ENCODE measurements at places on chromosomes 1 and 21.

DNA sequence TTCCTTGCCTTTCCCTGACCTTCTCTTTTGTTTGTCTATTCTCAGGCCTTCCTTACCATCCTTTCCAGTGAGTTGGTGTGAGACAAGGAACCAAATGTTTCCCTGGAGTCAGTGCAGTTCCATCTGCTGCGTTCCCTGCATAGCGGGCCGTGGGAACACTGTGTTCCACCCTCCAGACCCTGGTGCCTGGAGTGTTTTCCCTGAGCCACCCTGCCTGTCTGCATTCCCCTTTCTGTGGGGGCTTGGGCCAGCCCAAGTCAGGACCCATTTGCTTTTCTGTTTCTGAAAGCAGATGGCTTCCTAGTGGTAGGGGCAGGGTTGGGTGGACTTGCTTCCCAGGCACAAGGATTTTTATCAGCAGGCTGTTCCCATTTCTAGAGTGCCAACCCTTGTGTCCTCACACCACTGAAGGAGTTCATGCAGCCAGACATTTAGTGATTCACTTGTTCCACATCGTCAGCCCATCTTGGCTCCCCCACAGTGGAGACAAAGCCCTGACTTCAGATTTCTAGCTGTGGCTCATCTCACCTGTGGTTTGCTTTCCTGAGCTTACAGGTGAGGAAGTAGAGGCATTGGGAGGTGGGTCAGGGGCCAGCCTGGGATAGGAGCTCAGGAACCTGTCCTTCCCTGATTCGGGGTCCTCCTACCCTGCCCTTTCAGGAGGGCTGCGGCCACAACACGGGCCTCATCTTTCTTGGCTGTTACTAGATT is 14.1 kb upstream of the MYOG start:
- no peak for DNase-seq

DNA sequence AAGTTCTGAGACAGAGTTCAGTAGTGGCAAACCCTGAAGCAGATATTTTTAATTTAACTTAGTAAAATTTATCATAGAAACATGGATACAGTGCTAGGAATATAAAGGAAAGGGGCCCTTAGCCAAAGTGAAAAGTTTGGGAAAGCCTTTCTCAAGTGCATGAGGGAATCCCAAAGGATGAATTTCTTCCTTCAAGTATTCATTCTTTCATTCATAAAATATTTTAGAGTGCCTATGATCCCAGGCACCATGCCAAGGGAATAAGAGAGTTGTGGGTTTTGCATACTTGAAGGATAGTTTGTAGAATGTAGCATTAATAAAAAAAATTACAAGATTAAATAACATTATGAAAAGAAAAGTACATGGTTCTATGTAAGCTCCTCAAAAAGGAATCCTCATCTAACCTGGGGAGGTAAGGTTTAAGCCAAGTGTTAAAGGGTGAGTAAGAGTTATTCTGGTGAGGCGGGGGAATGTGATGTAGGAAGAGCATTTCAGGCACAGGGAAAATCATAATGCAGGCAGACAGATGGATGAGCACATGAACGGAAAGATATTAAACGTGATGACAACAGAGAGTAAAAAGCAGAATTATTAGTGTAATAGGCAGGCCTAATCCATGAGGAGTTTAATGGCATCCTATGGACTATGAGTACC is 40.4 kb upstream of the NTNG1 start:
- no peak for DNase-seq

DNA sequence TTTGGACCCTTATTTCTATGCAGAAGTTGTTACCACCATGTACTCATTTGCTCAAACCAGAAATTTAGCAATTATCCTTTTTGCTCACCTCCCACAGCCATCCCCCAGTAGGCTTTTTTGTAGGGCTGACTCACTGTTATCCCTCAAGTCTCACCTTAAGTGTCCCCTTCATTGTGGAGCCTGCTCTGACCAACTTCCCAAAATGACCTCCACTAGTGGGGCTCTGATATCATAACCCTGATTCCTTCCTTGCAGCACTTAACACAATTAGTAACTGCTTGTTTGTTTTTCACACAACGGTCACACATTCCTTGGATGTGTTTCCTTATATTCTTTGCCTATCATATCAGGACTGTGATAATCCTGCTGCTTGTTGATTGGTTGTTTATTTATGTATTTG is 76.7 kb downstream of the PATJ start:
- no peak for DNase-seq

GRCh38 chr1:188426561-188426960 is 1597.8 kb downstream of the PLA2G4A start:
- DNase-seq, result no peak

DNA sequence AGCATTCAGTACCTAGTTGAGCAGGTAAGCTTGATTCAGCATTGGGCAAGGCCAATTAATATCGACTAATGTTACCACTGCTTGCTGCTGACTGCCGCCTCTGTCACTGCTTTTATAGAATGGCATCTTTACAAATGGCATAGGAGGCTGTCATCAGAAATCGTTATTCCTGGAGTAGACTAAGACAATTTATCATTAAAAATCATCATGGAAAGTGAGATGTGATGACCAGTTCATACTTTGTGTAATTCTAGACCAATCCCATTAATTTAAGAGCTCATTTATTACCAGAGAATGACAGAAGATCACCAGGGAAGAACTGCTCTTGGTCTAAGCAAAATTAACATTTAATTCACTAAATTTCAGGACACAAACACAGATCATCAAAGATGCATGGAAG is 254.0 kb downstream of the SPATA17 start:
- no peak for DNase-seq

GRCh38 chr1:173360487-173361063 is 116.6 kb upstream of the PRDX6 start:
- DNase-seq, result no peak

GRCh38 chr1:245160741-245161400 is 6.1 kb downstream of the KIF26B start:
- DNase-seq, result no peak

- no peak for DNase-seq
Measured at GRCh38 chr1:173414539-173415226, 62.5 kb upstream of the PRDX6 start.

DNA sequence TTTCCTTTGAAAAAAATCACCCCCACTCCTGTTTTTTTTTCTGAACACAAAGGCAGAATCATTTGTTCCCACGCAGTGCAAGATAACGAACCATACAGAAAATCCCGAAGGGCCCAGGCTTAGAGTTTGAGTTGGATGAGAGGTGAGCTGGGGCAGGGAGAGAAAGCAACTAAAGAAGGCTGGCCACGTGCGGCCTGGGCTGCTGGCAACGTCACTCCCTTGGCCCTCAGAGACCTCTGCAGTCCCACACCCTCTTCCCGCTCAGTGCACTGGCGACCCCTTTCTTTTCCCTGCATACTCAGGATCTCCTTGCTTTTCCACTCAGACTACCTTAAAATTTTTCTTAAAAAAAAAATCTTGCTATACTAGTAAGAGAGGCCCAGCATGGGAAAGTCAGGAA is 28.2 kb upstream of the CRNN start:
- DNase-seq, result no peak

GRCh38 chr1:59232216-59232615 is 64.7 kb upstream of the FGGY start:
- DNase-seq, result no peak

DNA sequence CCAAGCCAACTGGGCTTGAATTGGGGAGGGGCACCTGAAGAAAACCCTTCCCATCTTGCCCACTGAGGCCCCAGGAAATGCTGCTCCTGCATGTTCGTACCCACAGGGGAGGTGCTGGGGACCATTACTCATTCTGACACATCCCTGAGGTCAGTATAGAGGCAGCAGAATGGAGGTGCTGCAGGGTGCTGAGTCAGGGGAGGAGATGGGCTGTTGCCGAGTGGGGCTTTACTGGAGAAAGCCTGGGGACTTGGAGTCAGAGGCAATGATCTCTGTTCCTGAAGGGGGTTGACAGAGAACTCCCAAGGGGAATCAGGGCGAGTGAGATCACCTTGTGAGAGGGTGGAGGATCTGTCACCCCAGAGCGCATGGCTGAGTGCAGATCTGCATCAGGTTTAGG is 40.2 kb upstream of the KCNA10 start:
- DNase-seq, result no peak

DNA sequence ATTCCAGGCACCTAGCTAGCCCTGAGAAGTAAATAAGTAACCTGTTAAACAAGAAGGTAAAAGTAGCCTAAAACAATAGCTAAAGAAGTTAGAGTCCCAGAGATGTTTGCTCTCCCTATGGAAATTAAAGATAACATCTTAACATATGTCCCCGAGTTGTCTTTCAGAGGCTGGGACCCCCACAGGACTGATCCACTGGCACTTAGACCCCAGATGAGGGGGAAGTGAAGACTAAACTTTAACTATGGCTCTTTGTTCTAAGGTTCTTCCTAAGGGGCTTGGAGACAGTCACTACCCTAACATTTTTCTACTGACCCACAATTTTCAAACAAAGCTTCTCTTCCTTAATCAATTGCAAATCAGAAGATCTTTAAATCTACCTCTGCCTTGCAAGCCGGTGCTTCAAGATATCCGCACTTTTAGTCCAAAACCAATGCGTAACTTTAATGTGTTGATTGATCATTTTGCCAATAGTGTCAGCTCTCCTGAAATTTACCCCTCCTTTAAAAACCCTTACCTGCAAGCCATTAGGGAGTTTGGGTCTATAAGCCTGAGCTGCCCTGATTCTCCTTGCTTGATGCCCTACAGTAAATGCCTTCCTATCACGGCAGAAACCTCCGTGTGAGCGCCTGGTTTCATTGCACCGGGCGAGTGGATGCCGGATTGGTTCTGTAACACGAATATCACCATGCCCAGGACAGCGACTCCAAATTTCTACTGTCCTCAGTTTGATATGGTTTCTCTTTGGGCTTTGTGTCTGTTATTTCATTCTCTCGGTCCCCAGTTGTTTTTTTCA is 404.4 kb downstream of the SIPA1L2 start:
- DNase-seq, result no peak

- DNase-seq, result no peak
Measured at GRCh38 chr1:23475134-23475628, 8.8 kb downstream of the ASAP3 start.

- no peak for DNase-seq
Measured at GRCh38 chr21:36480618-36481017, 696 bp upstream of the CLDN14 start.

DNA sequence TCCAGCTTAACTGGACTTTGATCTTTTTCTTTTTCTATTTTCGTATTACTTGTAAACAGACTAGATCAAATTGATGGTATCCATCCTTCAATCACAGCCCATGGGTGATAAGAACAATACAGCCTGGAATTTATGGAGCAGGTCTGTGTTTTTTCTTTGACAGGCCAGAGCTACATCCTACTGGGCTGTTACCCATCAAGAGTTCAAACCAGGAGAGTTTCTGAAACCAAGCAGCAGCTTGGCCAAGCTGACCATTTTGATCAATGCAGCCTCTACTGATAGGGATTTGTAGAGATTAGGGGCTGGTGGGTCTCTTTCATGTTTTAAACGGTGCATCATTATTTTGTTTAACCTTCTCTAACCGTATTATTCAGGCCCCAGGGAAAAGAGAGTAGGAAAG is 24.3 kb upstream of the CCDC190 start:
- no peak for DNase-seq

GRCh38 chr1:37708471-37708870 is 16.2 kb downstream of the CDCA8 start:
- no peak for DNase-seq

- no peak for DNase-seq
Measured at GRCh38 chr1:221335161-221336101, 406.5 kb downstream of the DUSP10 start.

DNA sequence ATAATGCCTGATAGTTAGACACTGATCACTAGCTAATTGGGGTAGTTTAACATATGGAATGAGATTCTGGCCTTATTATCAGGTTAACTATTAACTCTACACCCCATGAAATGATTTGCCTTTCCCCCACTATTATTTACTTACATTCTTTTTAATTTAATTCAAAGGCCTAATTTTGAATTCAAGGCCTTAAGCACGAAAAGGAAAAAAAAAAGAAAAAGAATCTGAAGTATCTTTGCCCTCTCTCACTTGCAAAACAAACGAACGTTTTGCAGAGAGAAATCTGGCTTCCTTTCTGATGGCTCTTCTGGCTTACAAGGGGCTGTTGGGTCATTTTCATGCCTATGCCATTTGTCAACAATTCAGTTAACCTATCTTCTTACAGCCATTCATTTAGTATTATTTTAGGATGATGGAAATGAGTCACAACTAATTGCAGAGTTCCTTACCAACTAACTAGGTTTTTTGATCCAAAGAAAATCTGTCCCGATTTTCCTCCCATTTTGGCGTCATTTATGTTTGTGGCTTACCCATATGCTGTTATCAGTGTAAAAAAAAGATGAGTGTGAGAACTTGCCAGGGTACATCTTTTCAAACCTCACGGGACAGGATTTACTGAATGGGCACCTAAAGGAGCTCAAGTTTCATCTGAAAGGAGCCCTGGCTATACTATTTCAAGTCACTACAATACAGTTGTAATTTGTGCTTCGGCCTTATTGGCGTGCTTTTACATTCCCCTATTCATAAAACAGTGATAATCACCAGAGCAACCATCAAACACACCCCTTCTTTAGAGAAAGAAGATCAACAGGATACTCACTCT is 1.9 kb upstream of the ERRFI1 start:
- DNase-seq, result no peak

DNA sequence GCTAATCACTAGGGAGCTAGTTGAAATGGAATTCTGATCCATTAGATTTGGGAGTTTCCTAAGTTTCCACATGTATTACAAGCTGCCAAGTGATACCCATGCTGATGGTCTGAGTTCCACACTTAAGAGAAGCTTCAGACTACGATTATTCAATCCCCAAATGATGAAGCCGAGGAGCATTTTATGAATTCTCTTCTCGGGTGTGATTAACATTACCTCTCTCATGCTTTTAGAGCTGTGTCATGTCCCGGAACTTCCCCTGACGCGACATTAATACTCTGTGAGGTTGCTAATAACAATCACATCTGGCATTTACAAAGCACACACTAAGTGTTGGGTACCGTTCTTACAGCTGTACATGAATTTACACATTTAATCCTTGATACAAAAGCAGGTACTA is 63.0 kb downstream of the KCNJ15 start:
- no peak for DNase-seq

GRCh38 chr1:107930292-107930691 is 34.7 kb downstream of the VAV3 start:
- no peak for DNase-seq

DNA sequence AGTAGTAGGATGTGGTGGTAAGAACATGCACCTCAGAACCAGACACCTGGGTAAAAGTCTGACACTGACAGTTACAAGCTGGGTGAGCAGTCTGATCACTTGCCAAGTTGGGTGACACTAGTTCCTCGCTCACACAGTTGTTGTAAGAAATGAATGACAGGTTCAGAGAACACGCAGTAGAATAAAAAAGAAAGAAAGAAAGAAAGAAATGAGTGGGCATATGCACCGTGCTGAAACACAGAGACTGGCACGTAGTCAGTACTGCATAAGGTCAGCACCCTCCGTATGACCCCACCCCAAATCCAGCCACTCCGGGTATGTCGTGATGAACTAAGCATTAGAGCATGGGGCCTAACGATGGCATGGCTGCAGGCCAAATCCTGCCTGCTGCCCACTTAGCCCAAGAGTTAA is 90.6 kb downstream of the GLUL start:
- DNase-seq, result no peak

DNA sequence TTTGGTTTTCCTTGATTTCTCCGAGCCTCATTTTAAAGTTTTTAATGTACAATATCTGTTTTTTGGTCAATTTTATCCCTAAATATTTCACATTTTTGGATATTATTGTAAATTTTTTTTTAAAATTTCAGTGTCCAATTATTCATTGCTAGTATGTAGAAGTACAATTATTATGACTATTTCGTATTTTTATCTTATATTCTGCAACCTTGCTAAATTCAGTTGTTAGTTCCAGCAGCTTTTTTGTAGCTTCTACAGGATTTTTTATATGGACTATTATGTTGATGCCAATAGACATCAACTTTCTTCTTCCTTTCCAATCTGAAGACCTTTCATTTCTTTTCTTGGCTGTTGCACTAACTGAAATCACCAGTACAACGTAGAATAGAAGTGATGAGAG is 4.1 kb upstream of the PLA2G2F start:
- DNase-seq, result no peak

Data from stimulated activated CD4-positive, alpha-beta T cell treated with anti-CD3 and anti-CD28 coated beads, TNF-alpha, amount 100 ng/mL, for 4 hours (primary cell).